ENCODE measurements at places on chromosomes 12 and 14. TPM values are rescaled to one million over a fixed set of nuclear protein-coding genes. Genes with fewer than 3 reads are reported as not detected.

- DNase-seq = no peak
Measured at GRCh38 chr12:122668268-122668667, 34.9 kb downstream of the HCAR2 start.

- DNase-seq = no peak
Measured at GRCh38 chr12:121989276-121990113, 32.2 kb upstream of the BCL7A start.

GRCh38 chr14:55126932-55127459 lies 2.1 kb upstream of the LGALS3 start:
- DNase-seq = no peak

DNA sequence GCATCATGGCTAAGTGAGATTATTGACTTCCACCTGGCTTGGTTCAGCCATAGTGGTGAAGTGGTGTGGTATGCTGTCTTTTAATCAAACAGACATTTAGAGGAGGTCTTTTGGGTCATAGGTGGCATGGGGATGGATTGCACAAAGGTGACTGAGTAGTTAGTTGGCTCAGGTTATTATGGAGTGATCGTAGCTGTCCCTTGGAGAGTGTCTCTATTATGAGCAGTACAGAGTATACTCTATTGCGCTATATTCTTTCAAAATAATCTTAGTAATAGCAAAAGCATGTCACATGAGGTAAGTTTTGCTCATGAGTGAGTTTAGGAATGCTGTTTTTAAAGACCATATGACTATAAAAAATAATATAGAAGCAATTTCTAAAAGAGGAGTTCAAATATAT lies 60.4 kb downstream of the RASSF8 start:
- DNase-seq = no peak

DNA sequence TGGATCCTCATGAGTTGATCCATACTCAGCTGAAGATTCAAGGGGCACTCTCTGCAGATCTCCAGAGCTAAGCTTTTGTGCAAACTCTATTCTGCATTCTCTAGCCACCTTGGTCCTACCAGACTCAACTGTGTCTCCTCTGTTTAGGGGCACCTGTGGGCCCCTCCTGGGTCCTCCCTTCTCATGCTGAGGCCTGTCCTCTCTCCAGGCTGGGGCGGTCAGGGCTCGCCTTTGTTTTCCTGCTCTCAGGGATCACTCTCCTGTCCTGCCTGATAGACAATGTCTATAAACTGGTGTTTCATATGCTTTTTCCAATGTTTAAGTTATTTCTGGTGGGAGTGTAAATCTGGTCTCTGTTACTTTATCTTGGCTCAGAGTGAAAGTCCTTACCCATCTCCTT lies 11.6 kb upstream of the KIF26A start:
- no peak for DNase-seq

GRCh38 chr14:74697011-74697410 lies 15.9 kb downstream of the AREL1 start:
- no peak for DNase-seq

DNA sequence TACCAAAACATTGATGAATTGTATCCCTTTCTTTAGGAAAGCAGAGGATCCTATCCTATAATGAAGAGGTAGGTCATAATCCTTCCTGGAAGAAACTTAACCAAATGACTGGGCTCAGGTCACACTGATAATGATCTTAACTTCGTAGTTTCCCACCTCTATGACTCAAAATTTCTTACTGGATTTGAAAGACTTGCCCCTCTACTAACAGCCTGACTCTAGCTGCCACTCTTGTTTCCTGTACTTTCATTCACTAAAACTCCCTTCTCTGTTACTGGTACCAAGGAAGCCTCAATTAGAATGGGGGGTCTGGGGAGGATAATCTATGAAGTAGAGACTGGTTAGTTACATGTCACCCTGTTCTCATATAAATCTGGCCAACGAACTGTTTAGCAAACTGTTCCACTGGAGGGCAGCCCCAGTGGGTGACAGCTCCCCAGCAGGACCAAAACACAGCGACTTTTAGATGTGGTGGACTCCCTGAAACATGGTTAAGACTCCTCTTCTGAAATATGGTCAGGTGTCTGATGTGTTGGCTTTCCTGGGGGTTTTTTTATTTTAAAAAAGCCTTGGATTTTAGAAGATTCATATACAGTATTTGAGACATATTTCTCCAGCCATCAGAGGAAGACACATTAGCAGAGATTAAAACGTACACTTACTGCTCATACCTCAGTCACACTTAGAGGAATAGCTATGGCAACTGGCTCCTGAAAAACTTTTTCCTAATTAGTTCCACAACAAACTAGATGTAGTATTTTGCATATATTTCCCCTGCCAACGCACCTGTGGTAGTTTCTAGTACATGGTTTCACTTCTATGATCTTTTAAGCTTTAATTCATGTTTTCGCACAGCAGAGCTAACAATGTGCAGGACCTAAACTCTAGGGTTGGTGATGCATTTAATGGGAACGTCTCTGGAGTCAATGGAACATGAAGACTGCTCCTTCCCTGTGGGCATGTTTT lies 72.3 kb downstream of the ACADS start:
- no peak for DNase-seq

DNA sequence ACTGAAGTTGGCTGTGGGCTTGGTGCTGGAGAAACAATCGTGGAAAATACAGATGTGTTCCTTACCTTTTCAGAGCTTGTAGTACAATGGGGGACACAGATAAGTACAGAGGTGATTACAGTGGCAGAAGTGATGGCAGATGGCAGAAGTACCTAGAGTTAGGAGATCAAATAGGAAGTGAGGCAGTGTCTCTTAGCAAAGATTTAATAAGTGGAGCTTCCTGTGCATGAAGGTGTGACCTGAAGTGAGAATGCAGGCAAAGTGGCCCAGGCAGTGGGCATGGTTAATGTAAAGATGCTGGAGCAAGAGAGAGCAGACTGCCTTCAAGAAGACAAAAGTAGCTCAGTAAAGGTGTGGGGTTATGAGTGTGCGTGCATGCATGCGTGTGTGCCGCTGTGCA lies 16.0 kb downstream of the LRRK2 start:
- no peak for DNase-seq

GRCh38 chr12:19719672-19720071 lies 280.4 kb downstream of the AEBP2 start:
- no peak for DNase-seq

DNA sequence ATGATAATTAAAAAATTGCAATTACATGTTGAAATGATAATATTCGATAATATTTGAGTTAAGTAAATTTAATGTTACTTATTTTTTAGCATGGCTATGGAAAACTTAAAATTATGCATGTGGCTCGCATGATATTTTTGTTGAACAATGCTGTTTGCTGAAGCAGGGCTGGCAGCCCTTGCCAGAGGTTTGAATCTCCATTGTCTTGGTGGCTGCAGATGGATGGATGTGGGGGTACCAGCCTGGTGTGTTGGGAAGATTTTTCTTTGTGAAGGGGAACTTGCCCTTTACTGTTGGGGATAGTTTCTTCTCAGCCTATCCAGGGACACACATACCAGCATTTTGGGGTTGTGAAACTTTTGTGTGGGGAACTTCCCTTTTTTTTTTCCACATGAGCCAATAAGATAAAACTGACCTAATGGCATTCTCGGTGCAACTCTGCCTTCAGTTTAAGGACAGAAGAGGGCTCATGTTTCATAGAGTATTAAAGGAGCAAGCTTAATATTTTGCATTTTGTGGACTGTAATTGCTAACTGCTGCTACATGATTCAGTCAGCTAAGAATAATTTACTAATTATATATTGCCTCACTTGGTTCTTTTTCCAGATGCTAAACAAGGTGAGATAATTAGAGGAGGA lies 8.8 kb downstream of the RASSF3 start:
- no peak for DNase-seq

- DNase-seq = no peak
Measured at GRCh38 chr12:27474344-27474743, 27.8 kb downstream of the SMCO2 start.

DNA sequence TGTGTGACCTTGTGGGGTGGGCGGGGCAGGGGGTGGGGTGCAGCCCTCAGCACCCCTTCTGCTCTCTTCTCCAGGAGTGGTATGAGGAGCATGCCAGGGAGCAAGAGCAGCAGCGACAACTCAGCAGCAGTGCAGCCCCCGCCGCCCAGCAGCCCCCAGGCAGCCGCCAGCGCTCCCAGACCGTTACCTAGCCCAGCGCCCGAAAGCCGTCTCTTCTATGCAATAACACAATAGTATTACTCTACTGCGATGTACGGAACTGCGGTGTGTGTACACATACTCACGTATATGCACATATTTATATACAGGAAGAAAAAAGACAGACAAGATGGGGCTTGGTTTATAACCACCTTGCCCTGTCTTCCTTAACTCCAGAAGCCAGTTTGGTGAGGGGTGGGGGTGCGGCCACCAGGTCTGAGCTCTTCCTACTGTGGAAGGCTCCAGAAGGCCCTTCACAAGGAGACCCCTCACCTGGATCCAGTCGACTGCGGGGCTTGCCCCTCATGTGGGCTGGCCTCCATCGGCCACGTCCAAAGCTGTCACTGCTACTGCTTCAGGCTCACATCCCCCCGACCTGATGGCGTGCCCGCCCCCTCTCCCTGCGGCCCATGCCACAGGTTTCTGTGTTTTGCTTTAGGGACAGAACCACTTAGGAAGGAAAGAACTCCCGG lies 38.9 kb downstream of the SLC8B1 start:
- no peak for DNase-seq

GRCh38 chr14:96727980-96728717 lies 69.0 kb upstream of the VRK1 start:
- DNase-seq = no peak

DNA sequence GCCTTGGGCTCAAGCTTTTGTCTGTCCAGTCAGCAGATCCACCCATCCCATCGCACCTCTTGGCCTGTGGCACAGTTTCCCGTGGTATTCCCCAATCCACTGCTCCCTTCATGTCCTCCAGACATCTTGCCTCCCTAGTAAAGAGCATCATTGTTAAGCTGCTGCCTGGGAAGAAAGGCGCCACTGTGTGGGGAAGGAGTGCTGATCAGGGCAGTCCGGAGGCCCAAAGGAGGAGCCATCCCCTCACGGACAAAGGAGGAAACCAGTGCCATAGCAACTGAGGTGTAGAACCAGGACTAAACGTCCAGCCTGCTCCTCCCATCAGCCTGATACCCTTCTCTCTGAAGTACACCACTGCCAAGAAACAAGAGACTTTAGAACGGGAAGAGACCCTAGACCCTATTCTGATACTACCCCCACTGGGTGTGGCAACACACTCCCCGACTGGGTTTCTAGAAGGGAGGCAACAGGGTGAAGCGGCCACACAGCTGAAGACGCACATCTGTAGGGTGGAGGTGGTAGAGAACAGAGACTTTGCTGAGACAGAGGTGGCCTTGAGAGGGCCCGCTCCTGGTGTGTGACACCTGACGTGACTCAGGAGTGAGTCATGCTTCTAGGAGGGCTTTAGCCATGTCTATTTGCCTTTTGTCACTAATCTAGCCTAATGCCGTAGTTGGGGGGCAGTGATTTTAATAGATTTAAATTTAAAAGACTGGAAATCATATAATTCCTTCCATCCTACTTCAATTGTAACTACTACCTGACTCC lies 185.0 kb downstream of the DPF3 start:
- DNase-seq = no peak

- no peak for DNase-seq
Measured at GRCh38 chr14:63193236-63193635, 11.0 kb upstream of the RHOJ start.

GRCh38 chr14:102221026-102221425 lies 81.3 kb downstream of the WDR20 start:
- no peak for DNase-seq

- DNase-seq = no peak
Measured at GRCh38 chr12:80598004-80598606, 109.3 kb upstream of the MYF6 start.

TTC9 gene
- polyA plus RNA-seq = 3.2 TPM

TAS2R43 gene
- 0.16 TPM for polyA plus RNA-seq

All from right renal pelvis (tissue), 4 donors.